Stimulated activated CD8-positive, alpha-beta memory T cell treated with anti-CD3 and anti-CD28 coated beads, Interleukin-15, amount 100 ng/mL, for 4 hours (primary cell): ENCODE measurements at places on chromosomes 11 and 22.

DNA sequence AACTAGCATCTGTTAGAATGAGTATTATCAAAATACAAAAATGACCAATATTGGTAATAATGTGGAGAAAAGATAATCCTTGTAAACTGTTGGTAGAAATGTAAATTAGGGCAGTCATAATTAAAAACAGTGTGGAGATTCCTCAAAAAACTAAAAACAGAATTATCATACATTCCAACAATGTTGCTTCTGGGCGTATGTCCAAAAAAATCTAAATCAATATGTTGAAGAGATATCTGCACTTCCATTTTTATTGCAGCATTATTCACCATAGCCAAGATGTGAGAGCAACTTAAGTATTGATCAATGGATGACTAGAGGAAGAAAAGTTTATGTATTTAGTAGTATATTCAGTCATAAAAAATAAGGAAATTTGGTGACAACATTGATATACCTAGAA is 59.8 kb upstream of the OR9G4 start:
- no peak for DNase-seq

DNA sequence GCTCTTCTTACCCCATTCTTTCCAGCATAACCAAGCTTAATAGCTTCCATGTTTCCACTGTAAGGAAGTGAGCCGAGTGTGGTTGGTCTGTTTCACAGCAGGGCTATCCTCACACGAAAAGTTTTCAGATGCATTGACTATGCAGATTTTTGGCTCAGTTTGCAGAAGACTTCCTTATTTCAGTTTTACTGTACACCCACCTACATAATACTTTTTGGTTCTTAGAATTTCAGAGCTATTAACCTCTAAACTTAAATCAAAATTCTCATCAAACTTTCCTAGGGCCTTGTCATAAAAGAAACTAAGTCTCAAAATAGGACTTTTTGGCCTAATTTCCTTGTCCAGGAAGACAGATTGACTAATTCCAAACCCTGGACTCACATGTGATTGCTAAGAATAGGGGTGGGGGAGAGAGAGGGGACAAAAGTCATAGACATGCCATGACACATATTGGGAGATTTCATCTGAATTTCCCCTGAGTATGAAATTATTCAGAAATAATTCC is 7.3 kb upstream of the EHF start:
- DNase-seq, result no peak

GRCh38 chr11:108025387-108026080 is 16.8 kb downstream of the CUL5 start:
- no peak for DNase-seq

- DNase-seq, result no peak
Measured at GRCh38 chr11:35063488-35063931, 75.5 kb upstream of the CD44 start.

GRCh38 chr11:78645226-78646202 is 70.8 kb upstream of the NARS2 start:
- DNase-seq, result peak; percentile 4

- DNase-seq, result no peak
Measured at GRCh38 chr11:64716473-64717267, 6.3 kb downstream of the NRXN2 start.

DNA sequence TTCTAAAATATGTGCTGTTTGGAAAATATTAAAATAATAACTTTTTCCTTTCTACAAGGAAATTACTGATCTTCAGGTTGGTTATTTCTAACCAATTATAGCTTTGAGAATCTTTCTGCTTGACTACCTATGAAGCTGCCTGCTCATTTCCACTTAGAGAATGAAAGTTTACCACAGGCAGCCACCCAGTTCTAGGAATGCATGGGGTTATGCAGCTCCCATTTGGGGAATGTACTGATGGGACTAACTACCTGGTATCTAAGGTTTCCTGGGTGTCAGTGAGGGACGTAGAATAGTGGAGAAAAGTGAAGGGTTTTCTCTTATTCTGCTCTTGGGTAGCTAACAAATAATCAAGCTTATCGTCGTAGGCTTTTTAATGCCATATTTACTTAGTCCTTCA is 73.4 kb downstream of the DEUP1 start:
- DNase-seq, result no peak

GRCh38 chr11:121683791-121684190 is 231.0 kb upstream of the SORL1-AS1 start:
- DNase-seq, result no peak

- DNase-seq, result no peak
Measured at GRCh38 chr22:48804811-48805301, 1022.8 kb downstream of the BRD1 start.

GRCh38 chr22:36197514-36198146 is 4.0 kb downstream of the APOL4 start:
- no peak for DNase-seq

DNA sequence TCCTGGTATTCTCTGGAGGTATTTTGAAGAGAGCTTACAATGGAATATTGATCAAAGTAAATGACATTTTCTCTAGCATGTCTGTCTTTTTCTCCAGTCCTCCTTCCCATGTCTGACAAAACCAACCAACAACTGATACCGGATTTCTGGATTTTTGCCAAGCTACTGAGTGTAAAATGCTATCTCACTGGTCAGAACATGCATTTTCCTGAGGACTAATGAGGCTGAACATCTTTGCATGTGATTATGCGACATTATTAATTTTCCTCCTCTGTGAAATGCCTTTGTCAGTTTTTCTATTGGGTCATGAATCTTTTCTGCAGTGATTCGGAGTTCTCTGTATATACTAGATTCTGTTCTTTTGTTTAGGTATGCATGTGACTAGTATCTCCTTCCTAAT is 51.4 kb downstream of the CDON start:
- no peak for DNase-seq

GRCh38 chr11:72585762-72586311 is 88.4 kb downstream of the PDE2A start:
- peak; percentile 29 for DNase-seq

DNA sequence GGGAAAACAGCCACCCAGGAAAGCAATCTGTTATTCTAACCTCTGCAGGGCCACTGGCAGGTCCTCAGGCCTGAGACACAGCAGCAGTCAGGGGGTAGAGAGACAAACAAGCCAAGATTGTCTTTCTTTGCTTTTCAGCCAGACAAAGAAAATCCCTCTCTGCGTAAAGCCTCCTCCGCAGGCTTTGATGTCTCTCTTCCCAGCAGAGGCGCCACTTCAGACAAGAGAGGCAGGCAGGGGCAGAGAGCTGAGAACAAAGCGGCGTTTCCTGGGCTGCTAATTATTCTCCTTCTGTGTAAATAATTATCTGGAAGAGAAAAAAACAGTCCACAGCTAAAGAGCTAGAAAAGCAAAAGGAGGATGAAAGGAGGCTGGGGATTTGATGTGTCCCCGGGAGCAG is 102.7 kb upstream of the SEZ6L start:
- no peak for DNase-seq

GRCh38 chr22:23219822-23220484 is 39.6 kb downstream of the BCR start:
- peak; percentile 33 for DNase-seq

DNA sequence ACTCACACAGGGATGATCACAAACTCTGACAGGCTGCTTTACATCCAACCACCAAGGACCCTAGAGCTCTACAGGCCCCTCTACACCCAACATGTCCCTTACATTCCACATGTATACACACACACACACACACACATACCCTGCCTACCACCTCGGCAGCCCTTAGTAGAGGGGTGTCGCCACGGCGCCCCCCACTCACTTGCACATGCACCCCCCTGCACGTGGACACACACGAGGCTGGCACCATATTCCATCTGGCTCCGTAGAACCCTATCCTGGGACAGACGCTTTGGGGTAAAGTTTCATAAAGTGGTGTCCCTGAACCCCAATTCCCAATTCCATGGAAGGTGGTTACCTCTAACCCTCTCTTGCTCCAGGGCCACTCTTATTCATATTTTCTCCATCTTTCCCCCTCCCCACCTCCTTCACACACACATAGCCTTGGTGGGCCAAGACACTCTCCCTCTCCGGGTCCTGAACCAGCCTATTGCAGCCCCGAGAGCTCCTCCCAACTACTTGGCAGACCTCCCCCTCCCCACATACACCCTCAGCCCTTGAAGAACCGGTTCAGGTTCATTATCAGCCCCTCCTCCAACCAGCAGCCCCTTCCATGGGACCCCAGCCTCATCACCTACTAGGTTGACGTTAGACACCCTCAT is 809 bp downstream of the PDE2A start:
- no peak for DNase-seq

- no peak for DNase-seq
Measured at GRCh38 chr11:125331357-125332035, 164.6 kb downstream of the FEZ1 start.

DNA sequence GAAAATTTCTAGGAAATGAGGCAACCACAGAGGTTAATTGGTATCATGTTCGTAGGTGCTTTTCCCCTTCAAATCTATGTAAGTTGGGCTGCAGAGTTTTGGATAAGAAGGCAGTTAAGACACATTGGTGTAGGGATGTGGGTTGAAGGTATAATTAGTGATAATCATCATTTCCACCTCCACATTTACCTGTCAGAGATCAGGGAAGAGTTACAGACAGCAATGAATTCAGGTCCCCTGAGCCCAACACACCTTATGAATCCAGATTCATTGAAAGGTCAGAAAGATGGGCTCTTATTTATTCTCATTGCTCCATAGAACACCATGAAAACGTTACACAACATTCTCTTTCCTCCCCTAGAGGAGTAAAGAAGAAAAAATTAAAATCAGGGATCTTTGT is 308.7 kb downstream of the C11orf87 start:
- no peak for DNase-seq

GRCh38 chr11:48055292-48056132 is 75.2 kb downstream of the PTPRJ start:
- DNase-seq, result peak; percentile 24

DNA sequence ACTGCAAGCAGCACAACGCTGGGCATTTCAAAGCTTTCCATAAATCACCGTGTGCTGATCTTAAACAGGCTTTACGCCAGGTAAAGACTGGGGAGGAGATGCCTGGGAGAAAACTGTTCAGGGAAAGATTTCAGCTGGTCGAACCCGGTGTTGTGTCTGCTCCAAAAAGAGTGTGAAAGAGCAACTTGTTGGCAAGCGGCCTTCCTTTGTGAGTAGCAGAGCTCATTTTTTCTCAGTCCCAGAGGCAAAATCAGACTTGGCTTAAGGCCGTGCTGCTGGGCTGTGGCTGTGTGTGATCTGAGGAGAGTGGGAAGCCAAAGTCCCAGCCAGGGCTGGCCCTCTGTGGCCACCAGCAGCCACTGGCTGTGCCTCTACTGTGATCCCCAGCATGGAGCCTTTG is 75.7 kb upstream of the E2F8 start:
- no peak for DNase-seq

DNA sequence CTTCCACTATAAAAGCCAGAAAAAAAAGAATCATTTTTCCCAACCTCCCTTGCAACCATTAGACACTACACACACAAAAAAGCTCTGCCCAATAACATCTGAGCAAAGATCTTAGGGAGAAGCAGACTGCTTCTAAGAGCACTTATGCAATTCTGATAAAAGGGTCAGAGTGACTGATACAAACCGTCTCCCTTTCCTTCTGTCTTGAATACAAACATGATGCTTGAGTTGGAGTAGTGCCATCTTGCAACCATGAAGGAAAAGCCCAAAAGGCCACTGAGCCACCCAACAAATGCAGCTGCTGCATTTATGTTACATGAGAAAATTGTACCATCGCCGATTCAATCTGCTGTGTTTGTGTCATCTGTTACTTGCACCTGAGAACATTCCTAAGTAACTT is 47.6 kb upstream of the EED start:
- DNase-seq, result no peak

DNA sequence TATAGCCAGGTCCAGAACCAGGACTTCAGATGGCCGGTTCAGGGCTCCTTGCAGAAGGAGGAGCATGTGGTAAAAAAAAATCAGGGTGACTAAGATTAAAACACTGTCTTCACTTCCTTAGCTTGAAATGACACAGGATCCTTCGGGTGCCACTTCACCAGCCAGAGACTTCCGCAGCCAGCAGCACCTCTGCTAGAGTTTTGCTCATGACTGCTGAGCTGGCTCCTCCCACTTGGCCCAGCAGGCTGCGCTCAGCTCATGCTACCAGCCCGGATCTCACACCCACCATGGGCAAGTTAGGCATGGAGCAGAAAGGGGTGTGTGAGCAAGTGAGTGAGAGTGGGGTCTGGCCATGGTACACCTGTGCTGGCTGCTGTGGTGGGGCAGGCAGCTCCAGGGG is 6.6 kb upstream of the MS4A18 start:
- DNase-seq, result no peak

GRCh38 chr11:7944123-7944522 is 2.6 kb upstream of the OR10A3 start:
- DNase-seq, result no peak

- DNase-seq, result no peak
Measured at GRCh38 chr22:39462443-39463221, 5.8 kb downstream of the MGAT3 start.

DNA sequence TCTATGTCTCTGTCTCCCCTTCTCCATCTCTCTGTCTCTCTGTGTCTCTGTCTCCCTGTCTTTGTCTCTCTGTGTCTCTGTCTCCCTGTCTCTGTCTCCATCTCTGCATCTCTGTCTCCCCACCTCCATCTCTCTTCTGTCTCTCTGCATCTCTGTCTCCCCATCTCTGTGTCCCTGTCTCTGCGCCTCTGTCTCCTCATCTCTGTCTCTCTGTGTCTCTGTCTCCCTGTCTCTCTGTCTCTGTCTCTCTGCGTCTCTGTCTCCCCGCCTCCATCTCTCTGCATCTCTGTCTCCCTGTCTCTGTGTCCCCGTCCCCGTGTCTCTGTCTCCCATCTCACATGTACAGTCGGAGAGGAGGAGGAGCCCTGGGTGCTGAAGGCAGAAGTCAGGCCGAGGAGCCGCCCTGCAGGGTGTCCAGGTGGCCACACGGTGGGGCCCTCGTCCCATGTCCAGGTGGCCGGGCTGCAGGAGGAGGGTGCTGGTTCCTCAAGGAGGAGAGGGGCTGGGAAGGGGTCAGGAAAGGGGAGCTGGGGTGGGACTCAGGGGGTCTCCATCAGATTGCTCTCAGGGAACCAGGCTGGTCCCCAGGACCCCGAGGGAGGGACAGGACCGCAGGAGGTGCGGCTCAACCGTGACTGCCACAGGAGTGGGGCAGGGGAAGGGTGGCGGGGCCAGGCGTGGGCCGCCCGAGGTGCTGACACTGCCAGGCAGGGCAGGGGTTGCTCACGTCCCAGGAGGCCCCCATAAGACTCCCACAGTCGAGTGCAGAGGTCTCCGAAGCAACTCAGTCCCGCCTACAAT is 25.6 kb upstream of the TH start:
- peak; percentile 44 for DNase-seq
